Caki2 (cell line): ENCODE measurements at places on chromosomes 5 and 9.

GRCh38 chr9:130039528-130040147 lies 3.4 kb downstream of the FNBP1 start:
- DNase-seq = no peak

DNA sequence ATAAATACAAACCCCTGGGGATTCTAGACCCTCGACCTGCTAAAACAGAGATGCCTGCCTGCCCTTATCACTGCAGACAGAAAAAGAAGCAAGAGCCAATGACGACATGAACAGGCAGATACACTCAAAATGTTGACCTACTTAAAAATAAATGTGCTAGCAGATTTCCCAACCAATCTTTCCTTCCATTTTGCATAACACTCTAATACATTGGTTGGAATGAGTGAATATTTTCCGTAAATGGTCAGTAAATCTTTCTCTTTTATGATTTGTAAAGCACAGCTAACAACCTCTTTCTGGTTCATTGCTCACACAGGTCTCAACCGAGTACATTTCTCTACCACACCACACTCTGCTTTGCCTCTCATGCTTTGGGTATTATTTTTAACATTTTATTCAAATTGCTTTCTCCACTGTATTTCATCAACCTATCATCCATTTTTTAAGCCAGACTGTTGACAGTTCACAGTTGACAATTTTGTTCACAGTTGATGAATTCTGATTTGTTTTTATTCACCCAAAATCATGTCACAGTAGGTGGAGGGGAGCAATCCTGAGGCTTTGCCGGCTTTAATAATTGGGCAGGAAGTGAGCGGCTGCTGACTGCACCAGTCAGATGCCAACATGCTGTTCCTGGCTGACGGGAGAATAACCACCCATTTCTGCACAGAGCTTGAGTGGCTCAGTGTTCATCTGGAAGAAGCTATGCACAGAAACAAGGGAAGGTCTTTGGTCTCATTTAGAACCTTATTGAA lies 426.6 kb downstream of the SPOCK1 start:
- peak; percentile 27 for DNase-seq

DNA sequence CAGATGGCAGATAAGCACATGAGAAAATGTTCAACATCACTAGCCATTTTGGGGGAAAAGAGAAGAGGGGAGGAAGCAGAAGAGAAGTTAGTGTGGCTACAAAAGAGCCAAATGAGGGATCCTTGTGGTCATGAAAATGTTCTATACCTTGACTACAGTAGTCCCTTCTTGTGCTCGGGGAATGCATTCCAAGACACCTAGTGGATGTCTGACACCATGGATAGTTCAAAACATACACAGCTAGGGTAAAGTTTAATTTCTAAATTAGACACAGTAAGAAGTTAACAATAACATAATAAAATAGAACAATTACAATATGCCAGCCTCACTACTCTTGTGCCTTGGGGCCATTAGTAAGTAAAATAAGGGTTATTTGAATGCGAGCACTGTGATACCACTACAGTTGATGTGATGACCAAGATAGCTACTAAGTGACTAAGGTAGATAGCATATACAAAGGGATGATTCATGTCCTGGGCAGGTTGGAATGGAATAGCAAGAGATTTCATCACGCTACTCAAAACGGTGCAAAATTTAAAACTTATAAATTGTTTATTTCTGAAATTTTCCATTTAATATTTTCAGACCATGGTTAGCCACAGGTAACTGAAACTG lies 344.1 kb downstream of the NR2F1-AS1 start:
- DNase-seq = peak; percentile 26

DNA sequence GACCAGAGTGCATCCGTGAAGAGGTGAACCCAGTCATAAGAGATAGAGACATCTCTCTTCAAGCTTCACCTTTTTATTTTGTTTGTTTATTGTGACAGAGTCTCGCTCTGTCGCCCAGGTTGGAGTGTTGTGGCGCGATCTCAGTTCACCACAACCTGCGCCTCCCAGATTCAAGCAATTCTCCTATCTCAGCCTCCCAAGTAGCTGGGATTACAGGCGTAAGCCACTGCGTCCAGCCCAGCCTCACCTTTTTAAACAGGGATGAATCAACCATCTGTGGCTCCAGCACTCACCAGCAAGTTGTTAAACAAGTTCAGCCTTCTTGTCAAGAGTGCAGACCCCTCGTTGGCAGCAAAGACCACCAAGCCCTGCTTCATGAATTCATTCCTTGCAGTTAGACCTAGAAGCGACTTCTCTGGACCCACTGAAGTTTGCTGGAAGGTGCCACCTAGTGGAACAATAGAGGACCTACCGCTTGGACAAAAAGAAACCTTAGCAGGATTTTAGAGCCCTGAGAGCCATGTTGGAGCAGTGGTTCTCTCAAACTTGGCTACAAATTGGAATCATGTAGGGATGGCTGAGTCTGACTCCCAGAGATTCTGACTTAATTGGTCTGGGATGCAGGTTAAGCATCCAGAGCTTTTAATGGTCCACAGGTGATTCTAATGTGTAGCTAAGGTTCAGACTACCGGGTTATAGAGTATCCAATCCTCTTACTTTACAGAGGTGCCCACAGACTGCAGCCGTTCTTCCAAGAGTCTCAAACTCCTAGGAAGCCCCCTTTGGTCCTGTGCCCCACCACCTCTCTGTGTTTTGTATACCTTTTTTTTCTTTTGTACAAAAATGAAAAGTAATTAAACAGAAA lies 10.5 kb upstream of the GALNT10 start:
- DNase-seq = peak; percentile 45

DNA sequence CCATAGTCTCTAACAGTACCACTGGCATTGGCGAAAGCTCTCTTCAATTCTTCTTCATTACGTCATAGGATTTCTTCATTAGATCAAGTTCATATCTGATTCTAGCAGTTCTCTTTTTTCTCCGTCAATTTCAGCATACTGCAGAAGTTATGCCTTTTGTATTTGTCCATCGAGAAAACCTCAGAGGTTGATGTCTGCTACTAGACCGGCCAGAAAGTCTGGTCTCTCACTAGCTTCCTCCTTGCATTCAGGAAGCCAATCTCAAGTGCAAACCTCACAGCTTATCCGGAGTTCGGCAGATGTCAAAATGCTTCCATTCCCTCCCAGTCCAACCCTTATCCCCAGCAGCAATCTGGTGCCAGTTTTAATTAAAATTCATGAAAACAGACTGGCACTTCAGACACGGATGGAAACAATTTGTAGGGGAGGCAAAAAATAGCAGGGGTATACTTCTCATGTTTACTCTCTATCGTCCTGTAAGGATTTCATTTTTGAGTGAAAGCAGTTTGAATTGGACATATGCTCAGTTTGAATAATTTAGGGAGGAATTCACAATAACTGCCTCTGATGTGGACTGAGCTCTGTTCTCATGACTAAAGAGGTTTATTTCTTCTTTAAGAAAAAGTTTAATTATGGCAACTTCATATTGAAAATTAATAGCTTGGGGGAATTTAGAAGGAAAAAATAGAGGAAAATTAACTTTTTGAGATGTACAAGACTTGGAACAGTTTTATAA lies 56.4 kb upstream of the TMC1 start:
- no peak for DNase-seq

DNA sequence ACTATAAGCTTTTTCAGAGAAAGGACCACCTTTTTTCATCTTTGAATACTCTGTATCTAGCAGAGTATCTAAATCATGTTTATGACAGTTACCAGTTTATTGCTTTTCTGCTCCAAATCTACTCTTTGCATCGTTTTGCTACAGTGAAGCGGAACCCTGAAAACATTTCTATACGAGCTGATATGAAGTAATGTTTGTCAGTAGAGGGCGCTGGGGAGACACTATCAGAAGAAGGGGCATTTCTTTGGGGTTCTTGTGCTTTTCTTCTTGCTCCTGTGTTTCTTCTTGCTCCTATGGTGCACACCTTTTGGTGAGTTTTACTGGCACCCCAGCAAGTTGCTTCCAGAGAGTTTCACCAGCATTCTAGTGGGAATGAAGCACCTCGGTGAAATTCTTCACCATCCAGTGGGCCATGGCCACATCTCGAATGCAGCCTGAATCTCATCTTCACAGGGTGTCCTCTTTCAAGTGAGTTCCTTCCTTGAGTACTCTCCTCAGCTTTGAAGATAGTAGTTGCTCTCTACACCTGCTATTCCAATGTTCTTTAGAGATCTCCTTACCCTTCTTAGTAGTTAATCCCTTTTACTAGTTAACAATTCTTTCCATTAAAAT lies 98.4 kb downstream of the FGF1 start:
- no peak for DNase-seq

- no peak for DNase-seq
Observed at GRCh38 chr5:170570476-170570875, 66.7 kb downstream of the KCNIP1 start.

DNA sequence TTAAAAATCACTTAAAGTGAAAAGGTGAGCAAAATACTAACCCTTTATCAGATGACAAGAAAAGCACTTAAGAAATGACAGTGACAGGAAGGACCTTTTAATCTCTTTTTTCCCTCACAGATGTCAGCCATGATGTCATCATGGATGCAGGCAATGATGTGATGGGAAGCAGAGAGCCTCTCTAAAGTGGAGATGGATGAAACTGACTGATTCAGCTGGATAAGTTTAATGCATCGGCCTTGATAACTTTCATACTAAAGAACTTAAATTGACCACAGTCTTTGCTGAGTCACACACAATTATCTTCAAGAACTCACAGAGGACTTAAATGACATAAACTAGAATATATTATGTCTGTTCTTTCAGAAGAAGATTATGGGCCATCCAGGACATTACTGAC lies 153.2 kb upstream of the FGF10 start:
- DNase-seq = no peak

DNA sequence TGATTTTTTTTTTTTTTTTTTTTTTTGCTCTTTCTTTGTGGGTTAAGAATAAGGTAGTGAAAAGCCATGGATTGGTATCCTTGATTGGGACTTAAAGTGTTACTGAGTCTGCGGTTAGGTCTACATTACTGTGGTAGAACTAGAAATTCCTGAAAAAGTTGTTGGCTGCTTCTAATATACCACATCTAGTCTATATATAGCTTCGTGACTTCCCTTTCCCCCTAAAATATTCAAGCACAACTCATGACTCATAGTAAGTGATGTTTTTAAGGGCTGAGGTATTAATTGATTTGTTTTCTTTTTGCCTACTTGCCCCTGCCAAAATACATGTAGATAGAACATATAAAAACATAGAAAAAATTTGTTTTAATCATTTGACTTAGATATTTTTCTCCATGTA lies 247.6 kb downstream of the TMEM232 start:
- DNase-seq = no peak

DNA sequence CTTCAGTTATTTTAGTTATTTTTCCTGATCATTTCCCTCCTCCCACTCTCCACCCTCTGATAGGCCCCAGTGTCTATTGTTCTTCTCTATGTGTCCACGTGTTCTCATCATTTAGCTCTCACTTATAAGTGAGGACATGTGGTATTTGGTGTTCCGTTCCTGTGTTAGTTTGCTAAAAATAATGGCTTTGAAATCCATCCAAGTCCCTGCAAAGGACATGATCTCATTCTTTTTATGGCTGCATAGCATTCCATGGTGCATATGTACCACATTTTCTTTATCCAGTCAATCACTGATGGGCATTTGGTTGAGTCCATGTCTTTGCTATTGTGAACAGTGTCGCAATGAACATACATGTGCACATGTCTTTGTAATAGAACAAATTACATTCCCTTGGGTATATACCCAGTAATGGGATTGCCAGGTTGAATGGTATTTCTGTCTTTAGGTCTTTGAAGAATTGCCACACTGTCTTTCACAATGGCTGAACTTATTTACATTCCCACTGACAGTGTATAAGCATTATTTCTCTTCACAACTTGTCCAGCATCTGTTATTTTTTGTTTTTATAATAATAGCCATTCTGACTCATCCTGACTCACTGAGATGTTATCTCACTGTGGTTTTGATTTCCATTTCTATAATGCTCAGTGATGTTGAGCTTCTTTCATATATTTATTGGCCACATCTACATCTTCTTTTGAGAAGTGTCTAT lies 17.2 kb upstream of the DIRAS2 start:
- DNase-seq = peak; percentile 64

DNA sequence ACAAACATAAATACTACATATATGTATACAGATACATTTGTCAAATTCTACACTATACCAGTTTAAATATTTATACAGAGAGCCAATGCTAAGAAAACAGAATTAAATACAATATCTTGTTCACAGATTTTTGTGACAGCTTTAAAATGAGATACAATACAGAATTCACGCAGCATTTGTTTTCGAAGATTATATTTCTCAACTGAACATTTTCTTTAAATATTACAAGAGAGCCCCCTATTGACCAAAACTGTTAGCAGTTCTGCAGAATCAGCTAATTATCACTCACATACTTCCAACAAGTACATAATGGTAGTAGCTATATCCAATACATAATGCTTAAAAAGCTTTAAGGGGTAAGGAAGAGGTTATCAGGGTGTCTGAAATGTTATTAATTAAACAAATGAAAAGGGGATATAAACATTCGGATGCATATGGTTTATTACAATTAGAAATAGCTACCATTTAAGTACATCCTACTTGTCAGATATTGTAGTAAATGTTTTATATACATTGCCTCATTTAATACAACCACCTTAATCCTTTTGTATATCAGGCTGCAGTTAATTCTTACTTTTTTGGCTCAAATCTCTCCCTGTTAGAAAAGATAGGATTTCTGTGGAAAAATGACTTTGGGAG lies 31.7 kb downstream of the ZDHHC21 start:
- DNase-seq = no peak

GRCh38 chr5:138213161-138214029 lies at the start of gene CDC23:
Gene CDC23 (minus strand): TSS chr5:138213323. CDS start chr5:138213312, 11 bp downstream.
- DNase-seq = peak; percentile 98

DNA sequence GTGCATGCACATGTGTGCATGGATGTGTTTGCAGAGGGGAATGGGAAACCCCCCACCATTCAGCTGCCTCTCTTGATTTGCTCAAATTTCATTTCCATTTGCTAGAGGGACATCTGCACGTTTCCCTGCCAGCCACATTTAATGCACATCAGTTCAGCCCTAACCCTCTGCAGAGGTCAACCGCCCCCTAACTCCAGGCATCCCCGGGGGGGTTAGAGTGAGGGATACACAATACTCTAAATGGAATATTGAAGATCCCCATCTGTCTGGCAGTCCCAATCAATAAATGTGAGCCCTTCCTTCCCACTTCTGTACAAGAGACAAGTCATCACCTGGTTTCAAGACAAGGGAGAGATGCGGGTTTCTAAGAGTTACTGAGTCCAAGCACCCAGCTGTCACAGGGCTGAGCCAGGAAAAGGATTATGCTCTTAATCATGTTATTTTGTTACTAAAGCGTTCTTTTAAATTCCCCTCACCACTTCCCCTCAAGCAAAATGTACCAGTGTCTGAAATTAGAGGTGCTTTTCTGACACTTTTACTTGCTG lies 134.1 kb downstream of the SEMA6A start:
- no peak for DNase-seq

GRCh38 chr9:118529624-118530214 lies 825.5 kb downstream of the TLR4 start:
- DNase-seq = no peak

- no peak for DNase-seq
Observed at GRCh38 chr5:75551471-75551870, 39.8 kb downstream of the POLK start.

- no peak for DNase-seq
Observed at GRCh38 chr5:41869151-41869723, 988 bp downstream of the OXCT1 start.
